Dermis microvascular lymphatic vessel endothelial cell (primary cell): ENCODE measurements at places on chromosomes 7 and 10.
A peak's percentile ranks its signal among the peaks of the same experiment; 100 is the strongest.

- DNase-seq: no peak
These were observed 226.4 kb downstream of the BUB3 start for GRCh38 chr10:123380491-123381085.

DNA sequence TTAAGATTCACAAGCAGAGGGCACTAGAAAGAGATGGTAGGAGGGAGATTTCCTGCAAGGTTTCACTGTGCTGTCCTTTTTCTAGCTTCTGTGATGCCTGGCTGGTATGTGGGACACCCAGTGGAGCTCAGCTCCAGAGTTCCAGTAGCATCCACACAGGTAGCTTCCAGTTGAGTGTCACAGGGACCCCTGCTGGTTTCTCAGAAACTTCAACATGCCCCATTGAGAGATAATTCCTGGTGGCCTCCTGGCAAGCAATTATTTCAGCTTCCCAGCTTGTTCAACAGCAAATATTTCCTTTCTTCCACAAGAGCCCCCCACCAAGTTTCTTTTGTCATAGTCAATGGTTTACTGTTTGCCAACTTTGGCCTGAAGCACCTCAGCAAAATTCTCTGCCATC, 858.7 kb downstream of the REEP3 start:
- no peak for DNase-seq

- DNase-seq: no peak
These were observed 1.9 kb downstream of the DMTF1 start for GRCh38 chr7:87154166-87154565.

GRCh38 chr10:69901628-69902505, 100.2 kb downstream of the COL13A1 start:
- peak; percentile 63 for DNase-seq

GRCh38 chr10:15263657-15264323, 95.3 kb upstream of the NMT2 start:
- DNase-seq: no peak

GRCh38 chr7:28862595-28863272, 95.4 kb downstream of the TRIL start:
- no peak for DNase-seq

DNA sequence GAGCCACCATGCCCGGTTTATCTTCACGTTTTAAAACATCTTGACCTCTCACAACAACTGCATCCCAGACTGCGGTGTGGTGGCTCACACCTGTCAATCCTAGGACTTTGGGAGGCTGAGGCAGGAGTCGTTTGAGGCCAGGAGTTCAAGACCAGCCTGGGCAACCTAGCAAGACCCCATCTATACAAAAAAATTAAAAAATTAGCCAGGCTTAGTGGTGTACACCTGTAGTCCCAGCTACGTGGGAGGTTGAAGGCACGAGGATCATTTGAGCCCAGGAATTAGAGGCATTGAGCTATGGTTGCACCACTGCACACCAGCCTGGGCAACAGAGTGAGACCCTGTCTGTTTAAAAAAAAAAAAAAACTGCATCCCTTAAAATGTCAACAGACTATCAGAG, 20.2 kb downstream of the TNRC18 start:
- no peak for DNase-seq

GRCh38 chr7:4798706-4799235, 23.3 kb downstream of the AP5Z1 start:
- DNase-seq: no peak

DNA sequence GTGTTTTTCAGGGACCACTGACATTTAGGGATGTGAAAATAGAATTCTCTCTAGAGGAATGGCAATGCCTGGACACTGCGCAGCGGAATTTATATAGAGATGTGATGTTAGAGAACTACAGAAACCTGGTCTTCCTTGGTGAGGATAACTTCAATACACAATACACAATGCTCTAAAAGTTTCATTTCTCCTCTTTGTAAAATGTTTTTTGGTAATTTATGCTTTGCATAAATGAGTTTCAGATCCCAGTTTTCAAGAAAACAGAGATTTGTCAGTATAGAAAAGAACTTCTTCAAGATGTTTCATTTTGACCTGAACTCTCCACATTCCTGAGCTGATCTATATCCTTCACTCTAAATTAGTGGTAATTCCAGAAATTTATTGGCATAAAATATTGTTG, 14.2 kb downstream of the ZNF92 start:
- DNase-seq: no peak

- no peak for DNase-seq
These were observed 206.8 kb downstream of the CUX1 start for GRCh38 chr7:102024005-102024768.

DNA sequence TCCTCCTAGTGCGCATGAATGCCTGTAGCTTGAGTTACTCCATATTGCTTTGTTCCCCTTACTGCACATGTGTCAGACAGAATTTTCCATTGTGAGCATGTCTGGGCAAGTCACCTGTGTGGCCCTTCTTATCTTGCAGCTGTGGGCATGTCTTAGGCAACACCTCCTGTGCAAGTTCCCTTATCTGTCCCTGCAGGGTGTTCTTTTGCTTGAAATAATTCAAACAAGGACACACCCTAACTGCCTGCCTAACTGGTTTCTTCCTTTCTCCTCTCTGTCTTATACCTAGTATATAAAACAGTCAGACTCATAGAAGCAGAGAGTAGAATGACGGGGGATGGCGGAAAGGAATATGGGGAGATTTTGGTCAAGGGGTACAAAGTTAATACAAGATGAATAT, 421.1 kb upstream of the SORCS1 start:
- DNase-seq: no peak

GRCh38 chr7:16918288-16918895, 36.6 kb upstream of the AGR3 start:
- peak; percentile 24 for DNase-seq

GRCh38 chr7:13945670-13946069, 43.8 kb downstream of the ETV1 start:
- no peak for DNase-seq

- no peak for DNase-seq
These were observed 110.7 kb downstream of the INPP5A start for GRCh38 chr10:132648072-132648850.

- DNase-seq: no peak
These were observed 205.9 kb downstream of the ARL4A start for GRCh38 chr7:12893292-12893691.

DNA sequence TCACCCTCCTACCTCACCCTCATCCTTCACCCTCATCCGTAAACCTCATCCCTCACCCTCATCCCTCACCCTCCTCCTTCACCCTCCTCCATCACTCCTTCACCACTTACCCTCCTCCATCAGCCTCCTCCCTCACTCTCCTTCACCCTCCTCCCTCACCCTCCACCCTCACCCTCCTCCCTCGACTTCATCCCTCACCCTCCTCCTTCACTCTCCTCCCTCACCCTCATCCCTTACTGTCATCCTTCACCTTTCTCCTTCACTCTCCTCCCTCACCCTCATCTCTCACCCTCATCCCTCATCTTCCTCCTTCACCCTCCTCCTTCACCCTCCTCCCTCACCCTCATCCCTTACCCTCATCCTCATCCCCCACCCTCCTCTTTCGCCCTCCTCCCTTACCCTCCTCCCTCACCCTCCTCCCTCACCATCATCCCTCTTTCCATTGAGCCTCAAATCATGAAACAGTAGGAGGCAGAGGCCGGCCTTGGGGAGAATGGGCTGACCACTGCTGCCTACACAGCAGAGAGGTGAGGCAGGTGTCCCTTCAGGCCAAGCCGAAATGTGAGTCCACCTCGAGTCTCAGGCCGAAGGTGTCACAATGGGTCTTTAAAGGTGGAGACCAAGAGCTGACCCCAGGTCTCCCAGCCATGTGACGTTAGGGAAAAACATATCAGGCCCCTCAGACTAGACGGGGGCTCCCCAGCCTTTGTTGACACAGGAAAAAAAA, 53.0 kb downstream of the PDGFA start:
- DNase-seq: no peak

DNA sequence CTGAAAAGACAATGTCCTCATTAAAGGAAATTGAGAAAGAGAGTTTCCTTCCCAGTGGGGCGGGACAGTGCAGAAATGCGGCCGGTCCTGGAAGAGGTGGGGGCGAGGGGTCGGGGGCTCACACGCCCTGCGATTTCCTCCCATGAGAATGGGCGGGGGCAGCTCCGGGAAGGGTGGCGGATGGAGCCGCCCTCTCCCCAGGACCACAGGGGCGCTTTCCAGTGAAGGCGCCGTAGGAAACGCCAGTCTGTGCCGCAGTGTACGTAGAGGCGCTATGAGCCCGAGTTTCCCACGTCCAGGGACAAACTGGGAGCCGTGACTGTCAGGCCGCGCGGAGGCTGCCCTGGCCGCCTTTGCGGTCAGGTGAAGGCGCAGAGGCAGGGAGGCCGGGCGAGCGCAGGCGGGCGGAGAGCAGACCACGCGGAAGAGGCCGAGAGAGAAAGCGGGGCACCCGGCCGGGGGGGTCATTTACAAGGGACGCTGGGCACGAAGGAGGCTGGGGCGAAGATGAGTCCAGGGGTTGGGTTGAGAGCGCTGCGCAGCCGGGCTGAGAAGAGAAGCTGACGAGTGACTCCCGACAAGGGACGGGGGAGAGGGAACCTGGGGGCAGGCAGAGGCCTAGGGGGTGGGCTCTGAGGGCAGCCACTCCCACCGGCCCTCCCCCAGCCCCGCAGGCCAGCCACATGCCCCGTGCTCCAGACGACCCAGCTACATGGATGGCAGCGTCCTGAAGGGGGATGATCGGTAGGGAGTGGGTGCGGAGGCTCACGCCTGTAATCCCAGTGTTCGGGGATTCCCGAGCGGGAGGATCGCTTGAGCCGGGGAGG, 45.0 kb downstream of the ALOX5 start:
- DNase-seq: peak; percentile 29

DNA sequence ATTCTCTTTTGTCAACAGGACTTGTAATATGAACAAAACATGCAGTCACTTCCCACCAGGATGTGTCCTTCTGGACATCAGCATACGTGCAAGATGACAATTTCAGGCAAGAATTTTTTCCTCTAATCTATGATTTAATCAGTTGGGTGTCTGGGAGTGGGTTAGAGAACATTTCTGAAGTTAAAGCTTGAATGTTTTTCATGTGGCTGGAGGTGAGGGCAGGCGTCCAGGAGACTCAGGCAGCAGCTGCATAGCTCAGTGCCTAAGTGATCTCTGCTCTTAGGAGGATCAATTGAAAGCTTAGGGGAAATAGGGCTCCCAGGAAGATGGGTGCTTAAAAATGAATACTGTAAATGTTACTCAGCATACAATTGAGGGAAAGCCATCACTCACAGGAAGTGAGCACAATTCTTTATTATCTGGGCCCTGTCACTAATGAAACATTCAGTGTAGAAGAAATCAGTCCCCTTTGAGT, 457.6 kb upstream of the KLF6 start:
- DNase-seq: peak; percentile 98

- DNase-seq: no peak
These were observed 45.0 kb downstream of the SEMA3A start for GRCh38 chr7:84149573-84149972.

- no peak for DNase-seq
These were observed 1012.4 kb upstream of the C7orf33 start for GRCh38 chr7:147578196-147578595.

DNA sequence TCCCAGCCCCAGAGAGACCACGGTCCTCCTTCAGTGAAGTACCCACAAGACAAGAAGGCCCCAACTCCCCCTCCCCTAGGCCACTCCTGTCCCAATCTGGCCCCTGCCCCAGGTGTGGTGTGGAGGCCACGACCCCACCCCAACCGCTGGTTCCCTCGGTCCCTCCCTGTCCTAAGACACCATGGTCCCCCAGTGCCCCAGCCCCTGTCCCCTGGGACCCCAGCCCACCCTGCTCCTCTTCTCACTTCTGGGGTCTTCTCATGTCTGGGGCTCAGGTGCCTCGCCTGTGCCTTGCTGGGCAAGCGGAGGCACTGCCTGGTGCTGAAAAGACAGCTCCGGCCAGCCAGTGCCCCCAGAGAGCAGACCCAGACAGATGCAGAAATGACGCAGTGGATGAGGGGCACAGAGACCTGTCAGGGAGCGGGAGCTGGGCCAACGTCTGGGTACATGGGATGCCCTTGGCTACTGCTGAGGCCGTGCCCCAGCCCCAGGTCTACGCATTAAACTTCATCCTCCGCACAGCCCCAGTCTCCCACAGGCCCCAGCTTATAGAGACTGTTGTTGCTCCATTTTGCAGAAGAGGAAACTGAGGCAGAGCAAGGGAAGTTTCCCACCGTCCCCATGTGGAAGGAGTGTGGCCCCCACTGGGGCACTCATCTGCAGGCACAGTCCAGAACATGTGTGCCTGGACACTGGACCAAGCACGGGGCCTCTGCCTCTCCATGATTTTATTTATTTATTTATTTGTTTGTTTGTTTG, 14.8 kb downstream of the GRIFIN start:
- no peak for DNase-seq

DNA sequence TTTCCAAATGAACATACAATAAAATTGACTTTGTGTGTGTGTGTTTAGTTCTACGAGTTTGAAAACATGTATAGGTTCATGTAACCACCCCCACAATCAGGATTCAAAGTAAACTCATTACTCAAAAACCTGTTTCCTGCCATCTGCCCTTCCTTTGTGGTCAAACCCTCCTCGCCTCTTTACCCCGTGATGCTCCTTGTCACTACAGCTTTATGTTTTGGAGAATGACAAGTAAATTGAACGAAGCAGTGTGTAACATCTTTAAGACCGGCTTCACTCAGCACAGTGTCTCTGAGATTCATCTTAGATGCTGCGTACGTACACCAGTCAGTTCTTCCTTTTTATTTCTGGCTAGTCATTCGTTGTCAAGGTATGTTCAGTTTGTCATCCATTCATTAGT, 54.6 kb upstream of the MKI67 start:
- DNase-seq: no peak

DNA sequence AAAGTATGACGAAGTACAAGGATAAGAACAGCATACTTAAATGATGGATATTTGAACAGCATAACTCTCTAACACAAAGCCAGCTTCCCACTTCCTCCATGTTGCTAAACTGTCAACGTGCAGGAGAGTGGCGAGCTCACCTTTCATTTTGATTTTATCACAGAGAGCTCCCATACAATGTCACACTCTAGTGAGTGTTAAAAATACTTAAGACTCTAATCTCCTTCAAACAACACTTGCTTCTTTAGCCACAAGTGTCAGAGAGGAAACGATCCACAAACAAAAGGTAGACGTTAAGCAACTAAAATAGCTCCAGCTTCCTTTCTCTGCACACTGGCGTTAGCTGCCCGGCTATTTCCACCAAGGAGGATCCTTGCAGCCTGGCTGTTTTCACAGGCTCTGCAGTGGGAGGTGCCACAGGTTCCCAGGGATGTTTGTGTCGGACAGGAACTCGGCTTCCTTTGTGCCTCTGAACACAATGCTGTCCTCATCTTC, 194.6 kb downstream of the COBL start:
- peak; percentile 53 for DNase-seq

GRCh38 chr10:51707821-51708424, 8.5 kb upstream of the CSTF2T start:
- no peak for DNase-seq

- DNase-seq: no peak
These were observed 194.9 kb downstream of the DIP2C start for GRCh38 chr10:494556-494955.

DNA sequence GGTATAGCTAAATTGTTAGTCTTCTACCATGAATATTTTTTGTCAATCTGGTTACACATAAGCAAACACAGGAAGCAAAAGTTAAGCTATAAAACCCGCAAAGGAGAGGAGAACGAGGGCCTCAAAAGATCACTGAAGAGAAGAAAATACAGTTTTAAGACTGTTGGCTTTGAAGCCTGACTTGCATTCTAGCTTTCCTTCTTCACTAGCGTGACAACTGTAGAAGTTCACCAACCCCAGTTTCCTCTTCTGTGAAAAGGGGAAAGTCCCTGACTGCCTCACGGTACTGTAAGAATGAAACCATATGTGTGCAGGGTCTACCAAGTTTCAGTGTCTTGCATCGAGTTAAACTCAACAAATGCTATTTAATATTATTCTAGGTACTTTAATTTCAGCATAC, 7.5 kb upstream of the LRRN3 start:
- peak; percentile 64 for DNase-seq

- DNase-seq: peak; percentile 95
These were observed 115.1 kb downstream of the SRI start for GRCh38 chr7:88104732-88105131.
